ENCODE measurements at places on chromosomes 13 and 19.

GRCh38 chr19:51024924-51025323 is 1.5 kb downstream of the KLK11 start:
- no peak for DNase-seq

- DNase-seq, result no peak
Measured at GRCh38 chr19:57302020-57302465, 18.2 kb upstream of the ZNF543 start.

GRCh38 chr19:20558011-20558410 is 7.6 kb downstream of the ZNF737 start:
- DNase-seq, result no peak

DNA sequence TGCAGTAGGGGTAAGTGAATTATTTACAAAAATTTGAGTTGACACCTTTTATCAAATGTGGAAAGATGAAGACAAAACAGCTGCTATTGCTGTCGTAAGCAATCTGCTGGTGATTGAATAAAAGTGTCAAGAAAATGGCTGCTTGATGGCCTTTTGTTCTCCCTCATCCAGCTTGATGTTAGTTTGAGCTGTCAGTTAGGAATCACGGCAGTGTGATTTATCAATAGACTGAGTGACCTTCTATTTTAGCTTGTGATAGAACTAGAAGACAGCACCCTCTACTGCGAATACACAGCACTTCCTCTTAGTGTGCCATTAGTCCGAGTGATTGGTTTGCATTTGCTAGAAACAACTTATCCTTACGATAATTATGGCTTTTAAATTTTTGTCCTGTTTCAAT is 76.3 kb downstream of the MZT1 start:
- DNase-seq, result peak; percentile 68

DNA sequence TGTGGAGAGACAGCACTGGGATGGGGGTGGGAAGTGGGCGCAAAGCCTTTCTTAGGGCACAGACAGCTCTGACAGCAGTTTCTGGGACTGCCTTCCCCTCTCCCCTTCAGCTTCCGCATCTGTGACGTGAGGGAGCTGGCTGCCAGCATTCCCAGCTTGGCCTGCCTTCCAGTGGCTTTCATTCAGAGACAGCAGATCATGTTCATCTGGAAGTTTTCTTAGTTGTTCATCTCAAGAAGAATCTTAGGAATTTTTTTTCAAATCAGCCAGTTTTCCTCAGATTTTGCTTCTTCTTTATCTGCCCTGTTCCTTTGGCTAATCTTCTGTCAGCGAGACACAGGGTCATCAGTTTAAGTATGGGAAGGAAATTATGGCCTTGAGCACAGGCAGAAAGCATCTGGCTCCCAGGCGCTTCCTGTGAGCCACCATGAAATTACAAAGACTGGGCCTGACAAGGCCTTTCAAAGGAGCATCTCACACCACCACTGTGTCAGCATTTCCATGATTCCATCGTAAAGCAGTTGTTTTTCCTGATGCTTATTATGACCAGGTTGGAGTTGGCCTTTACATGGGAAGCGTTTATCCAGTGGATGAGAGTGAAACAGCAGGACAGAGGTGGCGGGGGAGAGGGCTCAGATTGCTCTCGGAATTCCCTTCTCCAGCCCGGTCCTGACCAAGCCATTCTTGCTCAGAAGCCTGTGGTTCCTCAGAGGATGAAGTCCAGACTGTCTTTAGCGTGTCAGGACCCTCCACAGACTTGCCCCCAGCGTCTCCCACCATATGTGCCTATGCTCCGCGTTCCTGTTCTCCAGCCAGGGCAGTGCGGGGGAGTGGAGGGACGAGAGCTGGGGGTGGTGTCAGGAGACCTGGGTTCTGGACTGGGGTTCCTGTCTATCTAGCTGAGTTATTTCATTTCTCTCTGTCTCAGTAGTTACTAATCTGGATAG is 43.6 kb downstream of the ARHGAP35 start:
- no peak for DNase-seq

DNA sequence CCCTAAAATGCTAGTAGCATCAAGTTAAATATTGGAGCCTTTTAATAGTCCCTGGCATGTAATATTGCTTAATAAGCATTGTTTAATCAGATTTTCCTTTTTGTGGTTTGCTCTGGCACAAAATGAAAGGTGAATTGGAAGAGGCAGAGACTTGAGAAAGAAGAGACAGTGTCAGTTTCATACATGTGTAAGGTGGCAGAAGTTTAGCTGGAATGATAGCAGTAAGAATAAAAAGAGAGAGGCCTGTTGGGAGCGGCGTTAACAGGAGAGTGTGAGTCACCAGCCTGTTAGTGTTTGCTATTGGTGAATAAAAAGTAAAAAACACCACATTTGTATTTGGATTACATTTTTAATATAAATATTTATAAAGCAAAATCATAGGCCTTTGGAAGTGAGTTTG is 145.3 kb downstream of the PDS5B start:
- DNase-seq, result no peak

DNA sequence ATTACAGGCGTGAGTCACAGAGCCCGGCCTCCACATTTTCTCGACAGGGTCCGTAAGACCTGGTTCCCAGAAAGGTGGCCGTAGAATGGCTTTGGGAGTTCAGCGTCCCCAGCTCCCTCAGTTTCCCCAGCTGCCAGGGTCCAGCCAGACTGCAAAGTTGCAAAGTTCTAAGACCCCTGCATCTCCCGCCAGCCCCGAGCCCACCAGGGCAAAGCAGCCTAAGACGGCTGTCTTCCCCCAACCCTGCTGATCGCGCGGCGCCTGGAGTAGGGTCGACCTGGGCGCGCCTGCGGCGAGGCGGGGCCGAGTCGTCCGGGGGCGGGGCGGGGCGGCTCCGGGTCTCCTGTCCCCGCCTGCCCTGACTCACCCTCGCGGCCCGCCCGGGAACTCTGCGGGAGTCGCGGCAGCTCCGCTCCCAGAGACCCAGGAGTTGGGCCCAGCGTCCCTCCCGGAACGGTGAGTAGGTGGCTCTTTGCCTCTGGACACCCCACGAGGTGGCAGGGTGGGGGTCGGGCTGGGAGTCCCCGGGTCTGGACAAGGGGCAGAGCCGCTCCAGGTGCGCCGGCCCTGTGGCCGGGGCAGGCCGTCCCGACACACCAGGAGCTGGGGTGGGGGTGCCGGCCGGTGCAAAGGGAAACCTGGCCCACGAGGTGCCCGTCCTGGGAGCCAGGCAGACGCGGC is at the start of gene LRRC8E:
TSS of gene LRRC8E (plus strand) at position 366 of the 681 bp plus-strand sequence. CDS start 7,094 bp downstream, outside the sequence.
- no peak for DNase-seq

- DNase-seq, result no peak
Measured at GRCh38 chr13:56869671-56870070, 271.0 kb upstream of the PRR20A start.

GRCh38 chr19:8611391-8611876 is 919 bp upstream of the ADAMTS10 start:
- DNase-seq, result no peak

DNA sequence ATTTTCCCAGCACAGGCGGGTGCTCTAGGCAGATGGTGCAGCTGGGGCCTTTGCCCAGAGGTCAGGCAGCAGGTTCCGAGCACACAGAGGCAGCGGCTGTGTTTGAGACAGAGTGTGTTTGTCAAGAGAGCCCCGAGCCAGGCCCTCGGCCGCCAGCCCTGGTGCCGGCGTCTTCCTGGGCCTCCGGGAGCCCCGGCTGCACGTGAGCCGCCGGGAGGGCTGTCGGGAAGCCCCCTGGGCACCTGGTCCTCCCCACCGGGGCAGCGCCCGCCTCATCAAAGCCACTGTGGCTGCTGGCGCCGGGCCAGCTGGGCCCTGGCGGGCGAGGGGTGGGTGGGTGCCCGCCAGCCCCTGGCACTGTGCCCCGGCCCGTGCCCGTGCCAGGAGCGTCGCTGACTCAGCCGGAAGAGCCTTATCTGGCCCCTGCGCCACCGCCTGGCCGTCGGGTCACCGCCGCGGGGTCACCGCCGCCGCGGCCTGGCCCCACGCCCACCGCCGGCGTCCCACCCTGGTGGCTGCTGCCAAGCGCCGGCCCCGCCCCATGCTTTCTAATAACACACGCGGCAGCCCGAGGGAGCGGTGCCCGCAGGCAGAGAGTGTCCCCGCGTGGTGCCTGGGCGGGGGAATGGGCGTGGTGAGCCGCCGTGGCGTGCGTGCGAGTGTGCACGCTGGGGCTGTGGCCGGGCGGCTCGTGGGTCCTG is 14.9 kb downstream of the ARID3A start:
- DNase-seq, result no peak

DNA sequence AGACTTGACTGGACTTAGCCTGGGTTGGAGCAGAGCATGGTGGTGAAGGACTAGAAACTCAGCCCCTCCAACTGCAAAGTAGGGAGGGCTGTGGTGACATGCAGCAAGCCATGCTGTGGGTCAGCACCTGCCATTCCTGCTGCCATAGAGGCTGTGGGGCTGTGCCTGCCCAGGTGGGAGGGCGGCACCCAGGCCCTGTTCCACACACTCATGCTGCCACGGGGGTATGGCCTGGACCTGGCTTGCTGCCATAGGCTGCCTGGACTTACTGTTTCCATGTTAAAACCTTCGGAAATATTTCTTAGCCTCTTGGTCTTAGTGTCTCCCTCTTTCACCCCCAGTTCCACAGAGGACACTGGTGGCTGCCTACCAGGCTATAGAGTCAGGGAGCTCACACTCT is 29.3 kb downstream of the CILP2 start:
- DNase-seq, result no peak

- no peak for DNase-seq
Measured at GRCh38 chr13:64778002-64778401, 2452.1 kb downstream of the PCDH9 start.

- DNase-seq, result peak; percentile 57
Measured at GRCh38 chr13:43127103-43127798, 103.9 kb downstream of the DNAJC15 start.

DNA sequence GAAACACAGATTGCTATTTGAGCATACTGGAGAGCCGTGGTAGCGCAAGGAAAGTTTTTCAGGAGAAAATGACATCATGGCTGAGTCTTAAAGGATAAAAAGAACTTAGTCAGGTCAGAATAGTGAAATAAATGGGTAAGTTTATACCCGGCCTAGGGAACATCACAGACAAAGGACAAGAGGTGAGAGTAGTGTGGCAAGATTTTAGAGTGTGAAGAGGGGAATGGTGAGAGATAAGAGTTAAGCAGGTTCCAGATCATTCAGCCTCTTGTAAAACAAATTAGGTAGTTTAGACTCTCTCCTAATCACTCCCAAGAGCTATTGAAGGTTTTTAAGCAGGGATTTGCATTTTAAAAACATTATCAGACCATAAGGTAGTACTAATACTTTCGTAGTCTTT is 116.0 kb upstream of the MAB21L1 start:
- no peak for DNase-seq

DNA sequence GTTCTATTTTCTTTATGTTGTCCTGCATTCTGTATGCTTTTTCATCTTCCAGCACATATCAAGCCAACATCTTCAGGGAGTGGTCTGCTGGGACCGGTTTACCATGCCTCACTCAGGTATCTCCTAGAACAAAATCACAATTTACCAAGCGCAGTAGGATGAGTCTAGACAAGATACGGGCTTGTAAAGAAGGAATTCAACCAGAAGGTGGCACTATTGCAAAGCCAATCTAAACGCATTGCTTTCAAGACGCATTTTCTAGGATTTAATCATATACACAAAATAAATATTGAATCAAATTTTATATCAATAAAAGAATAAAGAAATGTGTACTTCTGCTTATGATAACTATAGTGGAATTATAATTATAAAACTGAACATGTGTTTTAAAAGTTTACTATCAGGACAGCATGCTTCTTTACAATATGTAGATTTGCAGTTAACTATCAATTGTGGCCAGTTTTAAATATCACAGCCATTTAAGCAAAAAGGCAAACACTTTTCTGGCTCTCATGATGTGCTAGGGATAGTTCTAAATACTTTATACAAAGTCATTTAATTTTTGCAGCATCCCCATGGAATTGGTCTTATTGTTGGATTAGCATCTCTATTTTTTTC is 16.1 kb upstream of the TPP2 start:
- peak; percentile 66 for DNase-seq

DNA sequence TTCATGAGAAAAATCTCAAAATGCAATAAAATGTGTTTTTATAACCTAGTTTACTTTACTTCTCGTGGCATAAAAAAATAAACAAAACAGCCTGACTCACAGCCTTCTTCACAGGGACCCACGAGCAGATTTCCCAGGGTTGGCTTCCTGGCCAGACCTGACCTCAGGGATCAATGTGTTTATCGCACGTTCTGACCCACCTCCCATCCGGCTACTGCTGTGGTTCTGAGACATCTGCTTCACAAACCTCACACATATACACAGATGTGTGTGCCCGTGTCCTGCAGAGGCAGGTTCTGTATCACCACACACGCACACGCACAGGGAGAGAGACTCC is 118.3 kb downstream of the COL4A2 start:
- no peak for DNase-seq

DNA sequence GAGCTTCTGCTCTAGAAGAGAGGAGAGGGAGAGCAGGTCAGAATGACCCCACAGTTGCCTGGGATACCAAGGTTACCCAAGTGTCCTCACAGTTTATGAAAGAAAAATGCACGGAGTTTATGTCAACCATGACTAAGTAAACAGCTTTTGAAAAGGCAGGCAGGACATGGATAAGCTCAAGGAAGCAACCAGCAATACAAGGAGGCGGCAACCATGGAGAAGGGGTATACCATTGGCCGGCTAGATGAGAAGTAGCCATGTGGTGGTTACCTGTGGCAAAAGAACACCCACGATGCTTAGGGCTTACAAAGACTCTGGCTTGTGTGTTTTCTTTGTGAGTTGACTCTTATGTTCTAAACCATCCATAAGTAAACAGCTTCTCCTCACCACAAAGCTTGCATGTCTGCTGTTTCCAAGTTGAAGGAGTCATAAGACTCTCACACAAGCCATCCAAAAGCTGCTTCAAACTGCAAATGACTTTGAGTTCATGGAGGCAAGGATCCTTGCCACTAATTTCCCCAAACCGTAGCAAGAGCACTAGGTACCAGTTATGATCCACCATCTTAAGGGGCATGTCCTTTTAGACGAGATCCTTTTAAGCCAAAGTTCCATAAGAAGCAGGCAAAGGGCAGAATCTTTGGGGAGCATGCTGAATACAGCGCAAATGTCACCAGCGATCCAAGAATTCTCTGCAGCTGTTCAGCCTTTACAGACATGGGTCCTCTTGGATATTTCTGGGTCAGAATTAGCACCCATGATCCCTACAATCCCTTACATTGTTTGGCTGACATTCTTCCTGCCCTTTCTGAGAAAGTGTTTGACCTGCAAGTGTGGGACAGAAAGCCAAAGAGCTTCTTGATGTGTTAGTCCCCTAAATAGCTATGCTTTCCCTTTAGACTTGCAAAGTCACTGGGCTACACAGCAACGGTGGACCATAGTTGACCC is 74.8 kb upstream of the IPO5 start:
- no peak for DNase-seq

- DNase-seq, result no peak
Measured at GRCh38 chr19:38402623-38402966, 298 bp upstream of the FAM98C start.

DNA sequence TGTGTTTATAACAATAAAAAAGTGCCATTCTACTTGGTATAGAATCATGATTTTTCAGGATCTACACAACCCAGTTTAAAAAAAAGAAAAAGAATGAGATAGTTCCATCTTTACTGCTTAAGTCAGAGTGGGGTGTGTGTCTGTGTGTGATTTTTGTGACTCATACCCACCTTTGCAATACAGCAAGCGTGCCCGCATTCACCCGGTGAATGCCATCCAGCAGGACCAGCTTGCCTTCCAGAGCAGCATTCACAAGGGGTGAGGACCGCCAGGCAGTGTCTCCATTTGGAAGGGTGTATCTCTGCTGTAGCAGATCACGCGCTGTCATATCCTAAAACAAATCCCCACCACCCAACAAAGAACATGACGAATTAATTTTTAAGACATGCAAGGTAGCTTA is 127.7 kb downstream of the VWA8 start:
- no peak for DNase-seq
